ENCODE measurements at places on chromosomes 2 and 18. TPM values are rescaled to one million over a fixed set of nuclear protein-coding genes. Genes with fewer than 3 reads are reported as not detected.

Gene ALPI
- polyA plus RNA-seq: not detected

Gene FHOD3
- polyA plus RNA-seq: 41.1 TPM

Gene IAH1
- 127 TPM for polyA plus RNA-seq

Gene RAX
- polyA plus RNA-seq: not detected

Gene MGAT4A
- not detected for polyA plus RNA-seq

Gene CENPA
- polyA plus RNA-seq: 9.3 TPM

Gene TRPM8
- 0.11 TPM for polyA plus RNA-seq

Gene CD8B2
- polyA plus RNA-seq: not detected

Gene STK11IP
- 11.8 TPM for polyA plus RNA-seq

Gene PLCD4
- 4.7 TPM for polyA plus RNA-seq

Gene TWIST2
- 15.7 TPM for polyA plus RNA-seq

Gene RNPEPL1
- polyA plus RNA-seq: 7.2 TPM

Gene HOXD12
- not detected for polyA plus RNA-seq

Gene TXNL4A
- polyA plus RNA-seq: 131 TPM

Gene BZW1
- 376 TPM for polyA plus RNA-seq

Gene PKDCC
- polyA plus RNA-seq: 87.0 TPM

Gene DNAJC27
- polyA plus RNA-seq: 4.1 TPM

Gene ANKRD30B
- not detected for polyA plus RNA-seq

Gene NRBP1
- polyA plus RNA-seq: 182 TPM

Gene FOXI3
- not detected for polyA plus RNA-seq

Gene C18orf54
- polyA plus RNA-seq: 3.8 TPM

Gene NOSTRIN
- polyA plus RNA-seq: not detected

Gene C2orf15
- polyA plus RNA-seq: 0.14 TPM

Gene CNGA3
- polyA plus RNA-seq: not detected

Gene ERCC3
- polyA plus RNA-seq: 53.5 TPM

Gene ACADL
- not detected for polyA plus RNA-seq

Gene EDAR
- not detected for polyA plus RNA-seq

Gene ACTG2
- 641 TPM for polyA plus RNA-seq

Gene RTP5
- not detected for polyA plus RNA-seq

Gene ADI1
- polyA plus RNA-seq: 66.3 TPM

Gene UGT1A4
- polyA plus RNA-seq: not detected

Gene ANKRD53
- polyA plus RNA-seq: 0.72 TPM

Gene MAB21L4
- polyA plus RNA-seq: not detected

Gene AMER3
- not detected for polyA plus RNA-seq

Gene CAPN13
- not detected for polyA plus RNA-seq

Gene FSHR
- polyA plus RNA-seq: not detected

Gene CNNM4
- 4.7 TPM for polyA plus RNA-seq

Gene ELOA2
- polyA plus RNA-seq: not detected

Gene NAT8
- polyA plus RNA-seq: not detected

Gene COL4A3
- polyA plus RNA-seq: not detected

Gene CD207
- not detected for polyA plus RNA-seq

Gene IL1F10
- not detected for polyA plus RNA-seq

Gene CARF
- polyA plus RNA-seq: 6.2 TPM

Gene STPG4
- 0.14 TPM for polyA plus RNA-seq

Gene EPB41L3
- polyA plus RNA-seq: 45.0 TPM

Gene LIMS3
- polyA plus RNA-seq: 3.3 TPM
